ENCODE measurements at places on chromosomes 1 and 21.

- DNase-seq: no peak
Measured at GRCh38 chr1:204672482-204673121, 12.9 kb downstream of the LRRN2 start.

- no peak for DNase-seq
Measured at GRCh38 chr1:241518476-241519307, 863 bp downstream of the FH start.

GRCh38 chr21:26641062-26641461 is 68.0 kb upstream of the CYYR1 start:
- DNase-seq: no peak

DNA sequence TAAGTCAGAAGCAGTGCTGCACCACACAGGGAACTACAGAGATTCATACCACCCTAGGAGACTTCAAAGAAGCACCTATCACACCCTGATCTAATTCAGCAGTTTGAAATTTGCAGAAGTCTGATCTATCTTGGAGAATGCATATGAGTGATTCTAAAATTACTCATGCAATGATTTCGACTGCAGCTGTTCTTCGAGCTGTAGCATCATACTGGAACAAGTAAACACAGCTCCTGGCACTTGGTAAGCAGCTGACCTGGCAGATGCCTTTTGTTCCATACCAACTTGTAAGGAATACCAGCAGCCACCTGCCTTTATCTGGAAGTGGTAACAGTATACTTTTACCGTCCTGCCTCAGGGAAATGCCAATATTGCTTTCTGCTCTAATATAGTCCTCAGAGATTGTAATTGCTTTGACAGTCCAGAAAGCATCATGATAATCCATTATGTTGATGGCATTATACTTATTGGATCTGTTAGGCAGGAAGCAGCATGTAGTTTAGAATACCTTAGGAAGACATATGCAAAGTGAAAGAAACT is 25.7 kb downstream of the AADACL4 start:
- no peak for DNase-seq

DNA sequence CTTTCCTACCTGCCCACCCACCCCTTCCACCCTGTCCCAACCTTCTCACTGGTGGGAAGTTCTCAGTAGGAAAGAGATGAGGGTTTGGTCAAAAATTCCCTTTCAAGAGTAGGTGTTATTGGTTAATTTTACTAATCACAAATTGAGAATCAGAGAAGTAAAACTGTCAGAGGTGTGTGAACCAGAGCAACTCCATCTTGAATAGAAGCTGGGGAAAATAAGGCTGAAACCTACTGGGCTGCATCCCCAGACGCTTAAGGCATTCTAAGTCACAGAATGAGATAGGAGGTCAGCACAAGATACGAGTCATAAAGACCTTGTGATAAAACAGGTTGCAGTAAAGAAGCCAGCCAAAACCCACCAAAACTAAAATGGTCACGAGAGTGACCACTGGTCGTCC is 11.5 kb downstream of the PLA2G2D start:
- DNase-seq: no peak

Data from A673 (cell line).